Mucosa of descending colon (tissue), 3 donors: ENCODE measurements at places on chromosomes 1 and 21.
A peak's percentile ranks its signal among the peaks of the same experiment; 100 is the strongest.

GRCh38 chr1:201456499-201457309 lies 12.3 kb downstream of the PHLDA3 start:
- peak; percentile 35 for DNase-seq

GRCh38 chr21:25907573-25908275 lies 173.0 kb downstream of the GABPA start:
- peak; percentile 55 for DNase-seq

- no peak for DNase-seq
Observed at GRCh38 chr1:189708674-189709073, 769.0 kb downstream of the BRINP3 start.

DNA sequence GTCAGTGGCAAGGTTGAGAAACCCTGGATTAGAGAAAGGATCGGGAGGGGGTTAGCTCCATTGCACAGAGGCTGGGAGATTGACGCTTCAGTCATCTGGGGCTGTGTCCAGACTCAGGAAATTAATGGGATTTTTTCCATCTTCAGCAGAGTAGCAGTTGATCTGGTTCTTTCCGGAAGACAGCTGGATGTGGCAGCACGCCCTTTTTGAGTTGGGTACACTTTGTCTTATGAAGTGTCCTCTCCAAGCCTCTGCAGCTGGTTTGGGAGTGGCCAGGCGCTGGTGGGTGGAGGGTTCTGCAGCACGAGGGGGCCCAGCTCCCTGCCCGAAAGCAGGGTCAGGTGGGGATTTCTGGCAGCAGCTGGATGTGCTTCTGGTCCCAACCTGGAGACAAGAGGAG lies 95.1 kb downstream of the TAS1R2 start:
- DNase-seq: no peak

DNA sequence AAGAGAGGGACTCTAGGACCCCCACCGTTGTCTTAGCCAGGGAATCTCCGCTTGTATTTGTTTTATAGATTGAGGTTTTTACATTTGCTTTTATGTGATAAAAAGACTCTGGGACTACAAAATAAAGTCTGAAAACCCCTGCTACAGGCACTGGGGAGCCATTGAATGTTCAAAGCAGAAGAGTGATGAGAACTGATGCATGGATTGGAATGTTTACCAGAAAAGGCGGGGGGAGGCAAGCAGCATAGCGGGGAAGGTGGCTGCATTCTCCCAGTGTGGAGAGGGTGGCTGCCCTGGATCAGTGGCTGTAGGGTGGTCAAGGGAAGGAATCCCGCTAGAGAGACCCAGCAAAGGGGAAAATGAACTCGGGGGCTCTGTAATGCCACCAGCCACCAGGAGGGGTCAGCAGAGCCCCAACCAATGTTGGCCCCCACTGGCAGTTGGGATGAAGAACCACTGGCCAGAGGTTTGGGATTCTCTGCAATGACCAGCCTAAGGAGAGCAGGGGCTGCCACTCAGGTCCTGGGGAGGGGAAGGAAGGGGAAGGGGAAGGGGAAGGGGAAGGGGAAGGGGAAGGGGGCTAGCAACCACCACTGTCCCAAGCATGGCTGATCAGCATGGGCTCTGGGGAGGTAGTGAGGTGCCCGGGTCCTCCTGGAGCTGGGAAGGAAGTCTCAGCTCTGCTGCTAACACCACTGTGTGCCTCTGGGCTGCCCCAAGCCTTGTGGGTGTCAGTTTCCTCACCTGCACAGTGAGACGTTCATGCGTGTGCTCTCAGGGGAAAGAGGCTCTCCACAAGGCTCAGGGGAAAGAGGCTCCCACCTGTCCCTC lies 19.2 kb upstream of the PEF1 start:
- peak; percentile 78 for DNase-seq

DNA sequence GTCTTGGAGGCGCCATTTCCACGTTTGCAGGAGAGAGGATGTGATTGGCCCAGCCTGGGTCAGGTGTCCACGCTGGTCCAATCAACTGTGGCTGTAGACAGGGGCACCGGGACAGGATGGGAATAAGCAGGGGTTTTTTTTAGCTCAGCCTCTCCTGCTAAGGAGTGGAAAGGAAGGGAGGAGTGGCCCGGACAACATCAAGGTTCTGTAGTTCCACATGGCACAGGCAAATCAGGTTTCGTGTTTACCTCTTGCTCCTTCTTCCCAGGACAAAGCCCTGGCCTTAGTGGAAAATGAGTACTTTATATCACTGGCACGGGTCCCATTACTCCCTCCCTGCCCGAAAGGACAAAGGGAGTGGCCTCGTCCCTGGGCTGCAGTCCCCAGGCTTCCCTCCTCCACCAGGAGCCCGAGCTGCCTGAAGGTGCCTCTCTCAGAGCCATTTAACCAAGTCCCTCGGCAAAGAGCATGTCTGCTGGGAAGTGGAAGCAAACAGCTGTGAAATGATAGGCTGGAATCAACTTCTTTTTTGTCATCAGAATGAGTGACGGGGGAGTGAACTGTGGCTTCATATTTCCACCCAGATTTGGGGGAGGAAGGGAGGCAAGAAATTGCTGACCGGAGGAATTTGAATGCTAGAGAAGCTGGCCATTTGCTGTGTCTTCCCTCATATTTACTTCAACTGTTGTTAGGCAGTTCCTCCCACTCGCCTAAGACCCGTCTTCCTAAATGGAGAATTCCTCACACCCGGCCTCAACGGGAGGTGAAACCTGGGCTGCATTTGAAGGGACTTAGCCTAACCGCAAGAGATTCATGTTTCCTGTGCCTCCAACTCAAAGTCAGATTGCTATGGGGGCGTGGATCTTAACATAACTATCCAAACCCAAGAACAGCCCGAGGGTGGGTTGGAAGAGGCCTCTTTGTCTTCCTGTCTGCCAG lies 84.9 kb upstream of the SLC44A3 start:
- DNase-seq: peak; percentile 69

GRCh38 chr1:214520544-214521165 lies 30.7 kb downstream of the PTPN14 start:
- DNase-seq: no peak
